Stimulated activated effector memory CD8-positive, alpha-beta T cell treated with anti-CD3 and anti-CD28 coated beads, Interleukin-12 subunit alpha, Interleukin-12 subunit beta, amount 100 ng/mL, for 72 hours (primary cell): ENCODE measurements at places on chromosomes 16 and 17.

DNA sequence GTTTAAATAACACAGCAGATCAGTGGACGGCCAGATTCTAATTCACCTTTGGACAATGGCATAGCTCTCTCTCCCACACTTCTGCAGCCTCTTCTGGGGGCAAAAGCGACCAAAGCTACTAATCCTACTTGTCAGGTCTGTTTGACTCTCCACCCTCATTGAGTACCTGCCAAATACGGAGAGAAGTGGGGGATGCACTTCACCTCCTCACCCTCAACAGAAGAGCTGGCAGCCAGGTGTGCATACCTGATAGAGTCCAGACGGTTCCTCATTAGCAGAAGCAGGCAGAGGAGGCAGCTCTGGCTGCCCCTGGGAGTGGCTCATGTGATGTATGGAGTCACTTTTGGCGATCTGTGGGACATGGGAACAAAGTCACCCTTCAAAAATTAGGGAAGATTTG lies 4.9 kb downstream of the DNAH3 start:
- no peak for DNase-seq

DNA sequence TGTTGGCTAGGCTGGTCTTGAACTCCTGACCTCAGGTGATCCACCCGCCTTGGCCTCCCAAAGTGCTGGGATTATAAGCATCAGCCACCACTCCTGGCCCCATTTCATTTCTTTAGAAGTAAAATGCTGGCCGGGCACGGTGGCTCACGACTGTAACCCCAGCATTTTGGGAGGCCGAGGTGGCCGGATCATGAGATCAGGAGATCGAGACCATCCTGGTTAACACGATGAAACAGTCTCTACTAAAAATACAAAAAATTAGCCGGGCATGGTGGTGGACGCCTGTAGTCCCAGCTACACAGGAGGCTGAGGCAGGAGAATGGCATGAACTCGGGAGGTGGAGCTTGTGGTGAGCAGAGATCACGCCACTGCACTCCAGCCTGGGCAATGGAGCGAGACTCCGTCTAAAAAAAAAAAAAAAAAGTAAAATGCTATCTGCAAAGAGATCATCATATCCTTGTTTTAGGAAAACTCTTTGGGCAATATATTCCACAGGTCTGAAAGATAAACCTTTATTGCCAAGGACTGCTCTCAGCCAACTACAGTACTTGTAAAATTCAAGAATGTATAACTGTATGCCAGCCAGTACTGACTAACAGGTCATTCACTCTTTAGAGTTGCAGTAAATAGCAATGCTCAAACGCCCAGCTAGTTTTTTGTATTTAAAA lies 3.8 kb downstream of the GJC1 start:
- no peak for DNase-seq

DNA sequence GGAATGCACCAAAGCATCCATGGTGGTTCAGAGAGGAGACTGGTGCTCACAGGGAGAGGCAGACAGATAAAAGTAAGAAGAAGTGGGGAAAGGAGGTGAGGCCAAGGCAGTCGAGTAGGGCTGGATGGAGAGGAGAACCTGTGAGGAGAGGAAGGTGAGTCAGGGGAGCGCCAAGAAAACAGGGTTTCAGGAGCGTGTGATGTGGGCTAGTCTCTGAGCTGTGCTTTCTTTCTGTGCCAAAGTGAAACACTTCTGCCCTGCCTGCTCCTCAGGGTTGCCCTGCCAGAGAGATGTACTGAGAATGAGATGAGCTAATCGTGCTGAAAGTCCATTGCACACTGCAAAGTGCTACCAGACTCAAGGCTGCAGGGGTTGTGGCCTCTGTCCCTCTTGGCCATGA lies 310.7 kb upstream of the CCL2 start:
- no peak for DNase-seq

DNA sequence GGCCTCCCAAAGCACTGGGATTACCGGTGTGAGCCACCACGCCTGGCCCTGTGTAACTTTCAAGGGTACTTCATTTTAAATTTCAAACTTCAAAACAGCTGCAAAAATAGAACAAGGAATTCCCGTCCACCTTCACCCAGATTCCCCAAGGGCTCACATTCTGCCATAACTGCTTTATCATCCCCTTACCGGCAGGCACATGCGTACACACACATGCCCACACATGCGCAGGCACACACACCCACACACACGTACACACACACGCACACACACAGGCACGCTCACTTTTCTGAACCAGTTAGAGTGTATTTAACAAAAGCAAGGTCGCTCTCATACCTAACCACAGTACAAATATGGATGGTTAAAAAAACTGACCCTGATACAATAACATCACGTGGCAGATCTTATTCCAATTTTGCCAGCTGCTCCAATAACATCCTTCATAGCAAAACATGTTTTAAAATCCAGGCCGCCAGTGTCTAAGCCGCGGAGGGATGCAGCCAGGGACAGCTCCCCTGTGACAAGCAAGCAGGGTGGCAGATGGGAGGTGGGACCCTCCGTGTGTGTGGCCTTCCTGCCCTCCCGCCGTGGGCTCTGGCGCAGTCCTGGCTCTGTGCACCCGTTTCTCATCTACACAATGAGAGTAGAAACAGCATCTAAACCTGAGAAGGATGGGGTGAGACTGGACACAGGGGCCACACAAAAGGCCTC lies 23.1 kb downstream of the PDIA2 start:
- DNase-seq, result no peak

DNA sequence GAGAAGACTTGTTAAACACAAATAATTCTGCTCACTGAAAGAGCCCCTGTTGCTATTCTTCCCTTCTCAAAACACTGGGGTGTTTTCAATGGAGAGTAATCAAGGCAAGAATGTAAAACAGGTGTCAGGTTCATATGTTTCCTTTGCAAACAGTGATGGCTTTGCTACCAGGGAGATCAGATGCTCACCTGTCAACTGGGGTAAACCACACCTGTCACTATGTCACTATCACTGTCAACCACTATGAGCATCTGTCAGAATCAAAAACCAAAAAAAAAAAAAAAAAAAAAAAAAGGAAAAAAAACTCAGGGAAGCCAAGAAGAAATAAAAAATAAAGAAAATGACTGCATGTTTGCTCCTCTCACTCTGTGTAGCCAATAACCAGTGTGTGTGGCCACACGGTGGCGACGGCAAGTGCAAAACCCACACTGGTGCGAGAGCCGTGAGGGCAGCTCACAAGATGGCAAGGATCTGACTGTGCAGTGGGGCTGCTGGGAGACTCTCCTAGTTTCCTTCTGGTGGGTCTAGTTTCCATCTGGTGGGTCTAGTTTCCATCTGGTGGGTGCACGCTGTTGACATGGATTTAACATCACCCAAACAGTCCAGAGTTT lies 22.7 kb downstream of the USP22 start:
- DNase-seq, result no peak

DNA sequence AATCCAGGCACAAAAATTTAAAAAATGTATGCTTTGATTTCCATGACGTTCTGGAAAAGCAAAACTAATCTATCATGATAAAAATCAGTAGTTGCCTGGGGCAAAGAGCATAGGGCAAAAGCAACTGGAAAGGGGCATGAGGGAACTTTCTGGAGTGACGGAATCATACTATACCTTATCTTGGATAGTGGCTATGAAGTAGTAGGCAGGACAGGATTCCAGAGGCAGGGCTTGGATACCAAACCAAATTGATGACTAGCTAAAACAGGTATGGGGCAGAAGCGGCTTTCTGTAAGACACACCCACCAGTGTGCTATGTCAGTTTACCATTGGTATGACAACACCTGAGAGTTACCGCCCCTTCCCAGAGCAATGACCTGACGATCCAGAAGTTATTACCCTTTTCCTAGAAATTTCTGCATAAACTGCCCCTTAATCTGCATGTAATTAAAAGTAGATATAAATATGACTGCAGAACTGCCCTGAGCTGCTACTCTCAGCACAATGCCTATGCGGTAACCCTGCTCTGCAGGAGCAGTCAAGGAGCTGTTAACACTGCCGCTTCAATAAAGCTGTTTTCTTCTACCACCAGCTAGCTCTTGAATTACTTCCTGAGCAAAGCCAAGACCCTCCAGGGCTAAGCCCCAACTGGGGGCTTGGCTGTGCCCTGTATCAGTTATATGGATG lies 56.7 kb downstream of the CFDP1 start:
- no peak for DNase-seq

DNA sequence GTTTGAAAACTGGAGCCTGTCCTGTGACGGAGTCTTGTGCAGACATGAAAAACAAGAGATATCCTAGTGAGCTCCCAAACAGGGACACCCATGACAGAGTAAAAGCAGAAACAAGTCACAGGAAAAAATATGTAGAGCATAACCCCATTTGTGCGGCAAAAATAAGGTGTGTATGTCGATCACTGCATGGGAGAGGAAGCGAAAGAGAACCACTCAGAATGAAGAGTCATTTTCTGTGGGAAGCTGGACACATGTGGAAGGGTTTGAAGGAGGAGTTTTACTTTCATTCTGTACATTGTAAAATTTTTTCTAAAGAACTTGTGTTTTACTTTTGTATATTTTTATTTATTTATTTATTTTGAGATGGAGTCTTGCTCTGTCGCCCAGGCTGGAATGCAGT lies 72.1 kb downstream of the JPH3 start:
- no peak for DNase-seq

DNA sequence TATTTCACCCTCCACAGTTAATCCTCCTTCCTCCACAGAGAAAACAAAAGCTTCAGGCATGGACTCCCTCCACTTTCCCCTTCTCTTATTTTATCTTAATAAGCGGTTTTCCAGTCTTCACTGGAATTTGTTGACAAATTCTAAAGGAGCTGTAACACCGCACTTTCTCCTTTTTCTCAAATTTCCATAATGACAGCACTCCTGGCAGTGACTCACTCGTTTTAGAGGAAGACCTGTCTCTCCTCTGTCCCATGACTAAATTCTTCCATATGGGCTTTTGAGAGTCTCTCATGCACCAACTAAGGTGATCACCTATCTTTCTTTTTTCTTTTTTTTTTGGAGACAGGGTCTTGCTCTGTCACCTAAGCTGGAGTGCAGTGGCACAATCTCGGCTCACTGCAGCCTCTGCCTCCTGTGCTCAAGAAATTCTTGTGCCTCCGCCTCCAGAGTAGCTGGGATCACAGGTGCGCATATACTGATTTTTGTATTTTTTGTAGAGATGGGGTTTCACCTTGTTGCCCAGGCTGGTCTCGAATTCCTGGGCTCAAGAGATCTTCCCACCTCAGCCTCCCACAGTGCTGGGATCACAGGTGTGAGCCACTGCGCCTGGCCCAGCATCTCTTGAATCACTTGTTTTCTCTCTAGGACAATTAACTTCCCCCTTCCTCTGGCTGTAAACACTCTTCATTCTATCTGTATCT lies 7.7 kb downstream of the ITGAM start:
- DNase-seq, result no peak

DNA sequence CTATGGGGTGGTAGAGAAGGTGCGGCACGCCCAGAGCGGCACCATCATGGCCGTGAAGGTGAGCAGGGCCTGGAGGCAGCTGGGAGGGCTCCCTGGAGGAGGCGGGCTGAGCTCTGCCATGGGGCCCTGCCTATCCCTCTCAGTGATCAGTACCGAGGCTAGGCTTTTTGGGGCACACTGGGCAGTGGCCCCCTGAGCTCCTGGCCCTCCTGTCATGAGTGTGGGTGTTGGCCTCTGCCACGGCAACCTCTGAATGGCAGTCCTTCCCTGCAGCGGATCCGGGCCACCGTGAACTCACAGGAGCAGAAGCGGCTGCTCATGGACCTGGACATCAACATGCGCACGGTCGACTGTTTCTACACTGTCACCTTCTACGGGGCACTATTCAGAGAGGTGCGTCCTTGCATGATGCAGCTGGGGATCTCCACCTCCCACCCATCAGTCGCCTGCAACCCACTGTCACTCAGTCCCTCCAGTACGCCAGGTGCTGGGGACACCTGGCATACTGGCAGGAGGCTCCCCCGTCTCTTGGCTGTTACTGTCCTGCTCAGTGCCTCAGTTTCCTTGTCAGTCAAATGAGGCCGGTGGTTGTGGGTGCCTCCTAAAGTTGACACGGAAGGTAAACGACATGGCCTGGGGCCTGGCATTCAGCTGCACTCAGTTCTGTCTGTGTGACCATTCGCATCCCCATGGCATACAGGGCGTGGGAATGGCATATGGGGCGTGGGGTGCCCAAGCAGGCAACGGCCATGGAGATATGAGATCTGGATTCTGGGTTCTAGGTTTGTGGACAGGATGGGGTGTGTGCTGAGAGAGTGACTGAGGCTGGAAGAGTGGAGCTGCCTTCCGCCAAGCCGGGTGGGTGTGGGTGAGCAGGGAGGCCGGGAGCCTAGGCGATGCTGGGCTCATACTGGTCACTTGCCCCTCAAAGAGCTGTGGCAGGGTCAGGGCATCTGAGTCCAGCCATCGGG lies 16.4 kb downstream of the MAP2K3 start:
- DNase-seq, result no peak

DNA sequence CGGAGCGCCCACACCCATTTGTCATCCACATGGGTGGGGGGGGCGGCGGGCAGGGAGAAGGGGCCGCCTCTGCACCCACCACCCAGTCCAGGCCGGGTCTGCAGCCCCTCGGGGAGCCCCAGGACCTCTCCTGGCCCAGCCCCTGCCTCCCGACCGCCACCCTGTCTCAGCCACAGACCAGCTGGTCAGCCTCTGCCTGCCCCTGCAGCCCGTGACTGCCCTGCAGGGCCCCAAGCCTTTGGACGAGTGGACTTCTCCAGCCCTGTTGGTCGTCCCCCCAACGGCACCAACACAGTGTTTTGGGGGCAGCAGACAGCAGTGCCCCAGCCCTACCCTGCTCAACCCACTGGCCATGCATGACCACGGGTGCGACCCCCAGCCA lies 1.2 kb downstream of the PRR35 start:
- no peak for DNase-seq

DNA sequence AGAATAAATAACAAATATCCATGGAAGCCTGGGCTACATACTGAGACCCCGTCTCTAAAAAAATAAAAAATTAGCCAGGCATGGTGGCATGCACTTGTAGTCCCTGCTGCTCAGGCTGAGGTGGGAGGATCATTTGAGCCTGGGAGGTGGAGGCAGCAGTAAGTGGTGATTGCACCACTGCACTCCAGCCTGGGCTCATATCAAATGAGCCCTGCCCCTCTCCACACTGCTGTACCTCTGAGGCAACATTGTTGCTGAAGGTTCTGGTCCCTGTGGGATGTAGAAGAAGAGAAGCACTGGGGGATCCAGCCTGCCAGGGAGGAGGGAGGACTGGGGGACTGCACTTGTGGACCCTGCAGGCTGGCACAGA lies 11.4 kb upstream of the ARHGAP23 start:
- no peak for DNase-seq

- no peak for DNase-seq
Measured at GRCh38 chr17:42883802-42884558, 16.6 kb upstream of the G6PC1 start.
